Heart left ventricle (tissue), 16 donors: ENCODE measurements at places on chromosomes 3 and 15.

DNA sequence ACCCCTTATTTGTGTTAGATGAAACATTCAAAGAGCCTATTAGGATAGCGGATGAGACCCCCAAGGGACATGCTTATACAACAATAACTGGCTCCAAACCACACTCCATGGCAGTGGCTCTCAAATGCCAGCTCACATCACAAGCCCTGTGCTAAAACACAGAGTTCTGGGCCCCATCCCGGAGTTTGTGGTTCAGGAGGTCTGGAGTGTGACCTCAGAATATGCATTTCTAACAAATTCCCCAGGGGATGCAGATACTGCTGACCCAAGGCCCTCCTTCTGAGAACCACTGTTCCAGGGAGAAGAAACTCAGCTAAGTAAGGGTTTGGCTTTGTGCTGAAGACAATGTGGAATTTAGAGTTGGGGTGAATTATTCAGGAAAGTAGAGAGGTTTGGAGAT is 3.6 kb downstream of the CCRL2 start:
- DNase-seq = no peak

GRCh38 chr3:128486205-128486628 is 6.8 kb downstream of the GATA2 start:
- DNase-seq = no peak

GRCh38 chr15:77989296-77990143 is 88.0 kb downstream of the TBC1D2B start:
- DNase-seq = no peak

GRCh38 chr3:51538459-51539290 is at the start of gene RAD54L2:
TSS of gene RAD54L2 (plus strand) at chr3:51538719. CDS start at chr3:51590421, 51,702 bp downstream.
- DNase-seq = peak; percentile 88

DNA sequence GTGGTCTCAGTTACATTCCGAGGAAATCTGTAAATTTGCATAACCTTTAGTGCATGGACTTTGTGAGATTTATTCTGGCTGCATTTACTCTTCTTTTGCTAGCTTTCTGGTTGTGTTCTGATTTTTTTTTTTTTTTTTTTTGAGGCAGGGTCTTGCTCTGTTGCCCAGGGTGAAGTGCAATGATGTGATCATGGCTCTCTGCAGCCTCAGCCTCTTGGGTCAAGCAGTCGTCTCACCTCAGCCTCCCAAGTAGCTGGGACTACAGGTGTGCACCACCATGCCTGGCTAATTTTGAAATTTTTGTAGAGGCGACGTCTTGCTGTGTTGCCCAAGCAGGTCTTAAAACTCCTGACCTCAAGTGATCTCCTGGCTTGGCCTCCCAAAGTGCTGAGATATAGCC is 12.6 kb downstream of the RAB5A start:
- DNase-seq = no peak

GRCh38 chr3:31159331-31160039 is 265.0 kb upstream of the GADL1 start:
- DNase-seq = no peak

- no peak for DNase-seq
Observed at GRCh38 chr3:81198216-81198615, 563.2 kb downstream of the GBE1 start.

- DNase-seq = no peak
Observed at GRCh38 chr15:29862271-29862670, 40.0 kb upstream of the TJP1 start.

DNA sequence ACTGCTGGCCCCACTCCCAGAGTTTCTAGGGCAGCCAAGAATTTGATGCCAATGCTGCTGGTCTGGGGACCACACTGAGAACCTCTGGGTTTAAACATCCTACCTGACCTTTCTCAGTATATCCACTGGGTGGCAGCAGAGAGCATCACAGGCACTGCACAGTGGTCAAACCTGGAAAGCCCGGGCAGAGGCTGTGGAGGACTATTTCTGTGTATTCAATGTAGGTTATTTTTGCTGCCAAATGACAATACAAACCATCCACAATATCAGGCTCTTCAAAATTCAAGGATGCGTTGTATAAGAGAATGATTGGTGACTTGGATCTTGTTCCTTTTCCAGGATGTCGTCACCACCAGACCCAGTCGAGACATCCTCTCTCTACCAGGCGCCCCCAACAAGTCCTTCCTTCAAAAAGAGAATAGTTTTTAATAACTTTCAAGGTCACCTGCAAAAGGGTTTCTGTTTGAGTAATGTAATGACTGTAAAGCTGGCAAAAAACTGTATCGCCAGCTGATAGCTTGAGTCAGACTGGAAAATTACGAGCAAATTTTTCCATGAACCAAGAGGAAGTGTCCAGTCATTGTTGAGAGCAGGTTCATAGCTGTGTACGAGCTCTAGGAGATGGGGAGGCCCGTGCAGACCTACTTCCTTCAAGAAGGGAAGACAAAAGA is 30.5 kb upstream of the MYZAP start:
- DNase-seq = peak; percentile 70

DNA sequence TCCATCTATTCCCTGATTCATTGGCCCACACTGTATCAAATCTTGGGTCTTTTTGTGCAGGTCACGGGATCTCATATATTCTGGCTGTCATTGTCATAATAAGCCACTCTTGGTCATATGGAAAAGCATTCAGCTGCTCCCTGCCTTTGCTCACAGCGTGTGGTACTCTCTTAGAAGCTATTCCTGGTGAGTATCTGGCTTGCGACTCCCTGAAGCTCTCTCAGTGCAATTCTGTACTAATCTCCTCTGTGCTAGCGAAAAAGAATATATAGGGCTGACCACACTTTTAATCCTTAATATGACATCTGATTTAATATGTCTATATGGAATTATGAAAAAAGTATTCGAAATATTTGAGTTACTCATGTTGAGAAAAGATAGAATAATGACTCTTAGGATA is 440.8 kb upstream of the GBE1 start:
- no peak for DNase-seq

GRCh38 chr3:64550745-64551144 is 137.1 kb downstream of the ADAMTS9 start:
- DNase-seq = no peak

GRCh38 chr3:72109327-72110259 is 324.6 kb upstream of the PROK2 start:
- DNase-seq = no peak

- DNase-seq = no peak
Observed at GRCh38 chr15:36506733-36507356, 72.6 kb upstream of the CDIN1 start.

DNA sequence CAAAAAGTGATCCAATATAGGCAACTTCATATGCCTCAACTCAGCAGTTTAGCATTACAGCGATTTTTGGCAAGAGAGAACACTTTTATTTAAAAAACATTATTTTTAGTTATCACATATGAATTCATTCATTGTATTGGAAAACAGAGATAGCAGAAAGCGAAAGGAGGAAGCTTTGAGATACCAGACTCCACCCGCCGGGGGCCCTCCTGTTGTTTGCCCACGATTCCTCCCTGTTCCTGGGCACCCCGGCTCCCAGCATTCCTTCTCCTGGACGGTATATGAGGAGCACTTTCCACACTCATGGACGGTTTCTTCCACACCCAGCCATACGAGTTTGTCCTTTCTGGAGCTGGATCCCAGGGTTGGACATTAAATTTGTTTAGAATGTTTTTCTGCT is 18.2 kb downstream of the APBA2 start:
- no peak for DNase-seq

DNA sequence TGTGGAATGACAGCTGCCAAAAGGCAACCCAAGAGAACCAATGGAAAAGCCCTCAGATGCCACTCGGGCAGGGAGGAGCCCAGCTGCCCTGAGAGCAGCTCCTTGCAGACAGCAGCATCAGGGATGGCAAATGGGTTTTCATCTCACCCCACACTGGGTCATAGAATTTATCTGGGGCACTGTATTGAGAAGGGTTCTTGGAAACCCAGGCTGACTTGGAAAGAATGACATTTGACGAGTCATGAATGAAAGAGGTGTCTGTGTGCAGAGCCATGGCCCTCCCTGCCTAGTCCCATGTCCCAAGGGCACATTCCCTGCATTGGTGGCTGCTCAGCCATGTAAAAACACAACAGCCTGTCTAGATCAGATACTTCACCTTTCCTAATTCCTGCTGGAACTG is 157.9 kb upstream of the BHLHE40 start:
- no peak for DNase-seq

- no peak for DNase-seq
Observed at GRCh38 chr3:100641471-100642032, 32.2 kb downstream of the ADGRG7 start.

DNA sequence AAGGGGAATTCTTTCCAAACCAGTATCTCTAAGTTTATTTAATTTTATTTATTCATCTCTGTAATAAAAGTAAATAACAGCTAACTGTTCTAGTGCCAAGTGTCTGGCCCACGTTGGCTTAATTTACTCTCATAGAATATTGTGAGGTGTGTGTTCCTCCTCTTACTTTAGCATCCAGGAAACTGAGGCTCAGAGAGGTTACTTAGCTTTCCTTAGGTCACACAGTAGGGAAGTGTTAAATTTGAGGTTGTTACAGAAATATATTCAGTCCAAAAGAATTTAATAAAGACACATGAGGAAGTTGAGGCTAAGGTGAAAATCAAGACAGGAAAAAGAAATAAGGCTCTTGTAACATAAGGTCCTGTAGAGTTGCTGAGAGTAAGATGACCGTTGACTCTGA is 84.4 kb upstream of the MRPS22 start:
- DNase-seq = no peak

GRCh38 chr15:88638626-88639372 is at the start of gene ISG20:
TSS of gene ISG20 (plus strand) at chr15:88639016. CDS start at chr15:88639367, 351 bp downstream.
- DNase-seq = peak; percentile 88

DNA sequence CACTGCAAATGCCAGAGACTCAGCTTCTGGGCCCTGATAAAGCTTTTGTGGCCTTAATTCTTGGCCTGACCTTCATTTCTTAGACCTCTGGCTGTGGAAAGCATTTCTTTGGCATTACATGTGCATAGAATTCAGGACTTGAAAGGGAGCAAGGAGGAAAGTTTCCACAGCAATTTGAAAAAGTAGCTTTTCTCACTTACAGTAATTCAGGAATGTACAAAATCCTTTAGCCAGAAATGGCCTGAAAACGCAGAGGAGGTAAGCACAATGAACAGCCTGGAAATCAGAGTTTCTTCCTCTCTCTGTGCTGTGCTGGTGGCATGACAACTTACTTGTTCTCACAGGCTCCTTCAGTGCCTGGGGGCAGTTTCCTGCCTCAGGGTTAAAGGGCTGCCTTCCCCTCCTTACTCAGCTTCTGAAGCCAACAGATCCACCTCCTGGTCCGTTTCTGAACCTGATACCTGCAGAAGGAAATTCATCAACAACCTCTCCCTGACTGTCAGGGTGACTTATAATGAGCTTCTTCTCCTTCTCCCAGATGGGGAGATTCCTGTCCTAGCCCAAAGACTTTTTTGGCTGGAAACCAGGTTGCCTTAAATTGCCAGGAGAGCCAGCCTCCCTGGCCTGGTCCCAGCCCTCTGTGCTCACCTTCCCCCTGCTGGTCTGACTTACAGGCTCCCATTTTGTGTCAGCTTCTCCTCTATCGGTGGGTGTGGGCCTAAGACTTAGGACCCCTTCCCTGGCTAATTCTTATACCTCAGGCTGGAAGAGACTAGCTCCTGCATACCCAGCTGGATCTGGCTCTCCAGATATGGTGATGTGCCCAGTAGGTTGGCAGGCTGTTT is 102.3 kb downstream of the MYRIP start:
- no peak for DNase-seq

- DNase-seq = no peak
Observed at GRCh38 chr15:67462875-67463274, 58.1 kb upstream of the C15orf61 start.

DNA sequence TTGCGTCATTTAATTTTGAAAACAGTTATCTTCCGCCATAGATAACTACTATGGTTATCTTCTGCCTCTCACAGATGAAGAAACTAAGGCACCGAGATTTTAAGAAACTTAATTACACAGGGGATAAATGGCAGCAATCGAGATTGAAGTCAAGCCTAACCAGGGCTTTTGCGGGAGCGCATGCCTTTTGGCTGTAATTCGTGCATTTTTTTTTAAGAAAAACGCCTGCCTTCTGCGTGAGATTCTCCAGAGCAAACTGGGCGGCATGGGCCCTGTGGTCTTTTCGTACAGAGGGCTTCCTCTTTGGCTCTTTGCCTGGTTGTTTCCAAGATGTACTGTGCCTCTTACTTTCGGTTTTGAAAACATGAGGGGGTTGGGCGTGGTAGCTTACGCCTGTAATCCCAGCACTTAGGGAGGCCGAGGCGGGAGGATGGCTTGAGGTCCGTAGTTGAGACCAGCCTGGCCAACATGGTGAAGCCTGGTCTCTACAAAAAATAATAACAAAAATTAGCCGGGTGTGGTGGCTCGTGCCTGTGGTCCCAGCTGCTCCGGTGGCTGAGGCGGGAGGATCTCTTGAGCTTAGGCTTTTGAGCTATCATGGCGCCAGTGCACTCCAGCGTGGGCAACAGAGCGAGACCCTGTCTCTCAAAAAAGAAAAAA is 1.2 kb downstream of the B2M start:
- peak; percentile 89 for DNase-seq

GRCh38 chr15:90160781-90161727 is 40.1 kb upstream of the SEMA4B start:
- no peak for DNase-seq

DNA sequence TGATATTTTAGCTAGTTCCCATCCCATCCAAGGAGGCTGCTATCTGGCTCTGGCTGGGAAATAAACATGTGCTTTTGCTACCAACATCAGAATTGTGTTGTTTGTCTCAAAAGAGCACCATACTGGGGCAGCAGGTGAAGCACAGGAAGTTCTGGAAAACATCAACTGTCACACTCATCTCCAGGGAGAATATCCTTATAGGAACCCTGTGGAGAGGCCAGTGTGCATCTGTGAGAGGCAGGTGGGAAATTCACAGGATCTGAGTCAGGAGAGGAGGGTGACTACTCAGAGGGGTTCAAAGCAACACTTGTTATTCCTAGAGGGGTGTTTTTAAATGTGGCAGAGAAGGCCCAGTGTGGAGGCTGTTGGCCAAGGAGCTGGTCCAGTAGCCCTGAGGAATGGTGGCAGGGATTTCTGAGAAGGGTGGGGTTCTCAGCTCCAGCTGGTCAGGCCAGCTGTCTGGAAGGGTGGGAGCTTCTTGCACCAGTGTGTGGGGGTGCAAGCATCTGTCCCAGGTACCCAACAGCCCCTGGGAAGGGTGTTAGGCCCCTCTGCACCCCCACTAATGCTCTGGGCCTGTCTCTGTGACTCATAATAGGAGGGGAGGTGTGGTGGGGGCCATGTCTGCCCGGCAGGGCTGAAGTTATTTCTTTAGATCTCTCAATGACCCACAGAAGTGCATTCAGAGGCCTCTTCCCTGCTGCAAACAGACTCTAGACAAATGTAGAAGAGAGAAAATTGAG is 28.7 kb downstream of the RPSA start:
- no peak for DNase-seq
